ENCODE measurements at places on chromosomes 12 and 14.
A peak's percentile ranks its signal among the peaks of the same experiment; 100 is the strongest.

DNA sequence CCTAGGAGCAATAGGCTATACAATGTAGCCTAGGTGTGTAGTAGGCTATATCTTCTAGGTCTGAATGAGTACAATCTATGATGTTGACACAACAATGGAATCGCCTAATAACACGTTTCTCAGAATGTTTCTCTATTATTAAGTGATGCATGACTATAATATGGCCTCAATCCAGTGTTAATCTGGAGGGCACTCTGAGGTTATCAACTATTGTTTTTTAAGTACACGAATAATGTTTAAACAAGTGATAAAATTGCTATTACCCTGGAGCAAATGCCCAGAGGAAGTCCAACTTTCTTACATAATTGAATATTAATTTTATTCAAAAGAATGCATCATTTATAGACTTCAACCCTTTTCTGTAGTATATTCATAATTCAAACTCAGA is 16.4 kb upstream of the CNIH1 start:
- no peak for DNase-seq

DNA sequence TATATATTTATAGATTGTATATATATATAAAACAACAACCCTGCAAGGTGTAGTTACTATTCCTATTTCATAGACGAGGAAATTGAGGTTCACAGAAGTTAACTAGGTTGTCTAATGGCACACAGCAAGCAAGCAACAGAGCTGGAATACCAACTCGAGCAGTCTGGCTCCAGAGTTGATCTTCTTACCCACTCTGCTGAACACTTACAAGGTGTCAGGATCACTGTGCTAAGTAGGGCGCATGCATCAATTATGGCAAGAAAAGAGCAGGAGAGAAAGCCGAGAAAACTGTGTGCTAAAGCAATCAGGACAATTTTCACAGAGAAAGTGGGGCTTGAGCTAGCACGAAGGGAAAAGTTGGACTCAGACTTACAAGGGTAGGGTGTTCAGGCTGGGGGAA is 15.9 kb upstream of the ARMH4 start:
- no peak for DNase-seq

GRCh38 chr12:99985631-99986030 is 895 bp upstream of the ANKS1B start:
- no peak for DNase-seq

GRCh38 chr14:94036313-94037167 is 10.4 kb downstream of the OTUB2 start:
- no peak for DNase-seq

DNA sequence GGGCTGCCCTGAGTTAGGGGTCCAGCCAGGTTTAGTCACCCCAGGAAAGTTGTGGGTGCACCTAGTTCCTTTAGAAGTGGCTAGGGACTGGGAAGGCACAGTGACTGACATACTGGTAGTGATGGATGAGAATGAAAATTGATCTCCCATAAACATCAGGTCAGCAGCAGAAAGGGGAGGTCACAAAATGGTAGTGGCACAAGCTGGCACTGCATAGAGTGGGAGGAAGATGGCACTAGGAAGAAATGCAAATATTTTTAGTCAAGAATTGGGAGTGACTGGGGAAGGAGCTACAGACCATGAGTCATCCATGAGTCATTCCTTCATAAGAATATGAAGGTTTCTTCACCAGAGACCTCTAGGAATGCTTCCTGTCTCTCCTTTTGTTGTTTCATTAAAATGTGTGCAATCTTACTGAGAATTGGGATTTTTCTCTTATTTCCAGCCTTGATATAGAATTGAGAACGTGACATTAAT is 198.3 kb upstream of the AMIGO2 start:
- DNase-seq = no peak

DNA sequence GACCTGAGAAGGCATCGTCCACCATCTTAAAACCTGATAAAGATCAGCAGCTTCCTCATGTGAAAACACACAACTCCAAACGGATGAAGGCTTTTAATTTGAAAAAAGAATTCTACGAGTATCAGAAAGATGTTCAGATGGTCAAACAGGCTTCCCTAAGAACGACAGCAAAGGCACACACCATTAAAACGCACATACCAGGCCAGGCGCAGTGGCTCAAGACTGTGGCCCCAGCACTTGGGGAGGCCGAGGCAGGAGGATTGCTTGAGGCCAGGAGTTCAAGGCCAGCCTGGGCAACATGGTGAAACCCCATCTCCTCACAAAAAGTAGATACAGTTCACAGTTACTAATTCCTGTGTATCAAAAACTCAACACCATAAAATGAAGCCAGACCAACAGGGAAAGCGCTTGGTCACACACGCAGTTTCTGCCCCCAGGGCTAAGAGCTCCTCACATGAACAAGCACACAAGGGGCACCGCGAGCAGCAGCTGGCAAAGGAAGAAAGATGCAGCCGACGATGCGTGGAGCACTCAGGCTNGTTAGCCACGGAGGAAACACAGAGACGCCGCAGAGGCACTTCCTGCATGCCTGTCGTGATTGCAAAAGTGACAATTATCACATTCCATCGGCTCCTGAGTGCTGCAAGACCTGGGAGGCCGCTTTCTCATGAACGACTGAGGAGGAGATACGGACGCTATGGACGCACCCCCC is 78.0 kb downstream of the NOC4L start:
- DNase-seq = no peak

DNA sequence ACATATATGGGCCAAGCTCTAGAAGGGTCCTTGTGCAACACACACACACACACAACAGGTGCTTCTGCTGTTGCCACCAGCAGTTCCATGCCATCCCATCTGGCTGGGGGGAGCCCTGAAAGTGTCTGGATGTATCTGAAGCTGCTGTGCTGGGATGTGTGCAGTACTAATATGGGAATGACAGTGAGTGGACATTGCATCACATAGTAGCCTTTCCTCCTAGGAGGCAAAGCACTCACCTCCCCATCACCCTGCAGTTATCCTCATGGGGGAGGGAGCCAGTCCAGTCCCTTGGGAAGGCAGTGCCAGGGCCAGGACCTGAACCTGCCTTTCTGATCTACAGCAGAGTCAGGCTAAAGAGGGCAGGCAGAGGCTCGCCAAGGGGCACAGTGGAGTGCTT is 208.9 kb downstream of the CACNA1C start:
- no peak for DNase-seq

DNA sequence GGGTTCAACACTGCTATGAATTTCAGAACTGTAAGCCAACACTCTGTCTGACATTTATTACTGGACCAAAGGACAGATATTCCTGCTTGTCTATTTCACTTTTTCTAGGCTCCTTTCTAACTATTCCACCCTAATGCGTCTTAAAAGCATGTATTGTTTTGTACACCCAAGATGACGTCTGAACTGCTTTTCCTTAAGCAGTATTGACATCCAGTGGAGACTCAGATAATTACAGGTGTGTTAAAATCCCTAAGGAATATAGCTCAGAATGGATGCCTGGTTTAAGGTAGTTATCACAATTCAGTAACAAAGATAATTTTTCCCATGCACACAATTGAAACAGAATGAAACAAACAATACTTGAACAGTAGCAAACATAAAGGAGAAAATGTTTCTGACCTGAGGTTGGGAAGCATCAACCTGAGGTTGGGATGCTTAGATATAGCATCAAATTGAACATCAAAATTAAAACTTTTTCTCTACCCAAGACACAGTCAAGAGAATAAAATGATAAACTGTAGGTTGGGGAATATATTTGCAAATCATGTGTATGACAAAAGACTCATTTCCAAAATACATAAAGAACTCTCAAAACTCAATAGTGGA is 93.7 kb upstream of the PTPRR start:
- DNase-seq = no peak

- no peak for DNase-seq
Measured at GRCh38 chr12:131251336-131252101, 297.8 kb downstream of the ADGRD1 start.

DNA sequence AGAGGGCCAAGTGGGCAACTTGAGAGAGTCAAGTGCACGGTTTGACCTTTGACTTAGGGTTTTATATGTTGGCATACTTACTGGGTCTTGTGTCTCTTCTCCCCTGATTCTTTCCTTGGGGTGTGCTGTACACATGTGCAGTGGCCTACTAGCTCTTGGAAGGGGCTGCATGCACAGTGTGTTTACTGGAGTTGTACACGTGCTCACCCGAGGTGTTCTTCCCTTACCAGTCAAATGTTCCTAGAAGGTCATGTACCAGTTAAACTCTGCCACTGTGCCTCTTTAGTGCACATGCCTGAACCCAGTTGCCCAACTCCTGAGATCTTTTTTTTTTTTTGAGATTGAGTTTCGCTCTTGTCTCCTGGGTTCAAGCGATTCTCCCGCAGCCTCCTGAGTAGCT is 9.2 kb upstream of the DTD2 start:
- DNase-seq = no peak

DNA sequence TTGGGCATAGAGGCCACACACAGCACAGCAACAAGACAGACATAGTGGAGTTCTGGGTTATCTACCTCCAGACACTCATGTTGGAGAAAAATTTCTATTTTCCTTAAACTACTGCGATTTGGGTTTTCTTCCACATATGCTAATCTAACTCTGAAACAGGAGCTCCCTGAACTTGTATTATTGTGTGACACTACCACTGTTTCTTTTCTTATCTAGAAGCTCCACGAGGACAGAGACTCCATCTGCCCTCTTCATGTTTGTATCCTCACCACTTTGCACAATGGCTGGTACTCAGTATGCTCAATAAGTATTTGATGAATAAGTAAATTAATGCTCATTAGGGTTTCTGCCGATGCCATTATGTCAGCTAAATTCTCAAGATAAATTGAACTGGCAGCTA is 218.6 kb downstream of the PAX9 start:
- no peak for DNase-seq

DNA sequence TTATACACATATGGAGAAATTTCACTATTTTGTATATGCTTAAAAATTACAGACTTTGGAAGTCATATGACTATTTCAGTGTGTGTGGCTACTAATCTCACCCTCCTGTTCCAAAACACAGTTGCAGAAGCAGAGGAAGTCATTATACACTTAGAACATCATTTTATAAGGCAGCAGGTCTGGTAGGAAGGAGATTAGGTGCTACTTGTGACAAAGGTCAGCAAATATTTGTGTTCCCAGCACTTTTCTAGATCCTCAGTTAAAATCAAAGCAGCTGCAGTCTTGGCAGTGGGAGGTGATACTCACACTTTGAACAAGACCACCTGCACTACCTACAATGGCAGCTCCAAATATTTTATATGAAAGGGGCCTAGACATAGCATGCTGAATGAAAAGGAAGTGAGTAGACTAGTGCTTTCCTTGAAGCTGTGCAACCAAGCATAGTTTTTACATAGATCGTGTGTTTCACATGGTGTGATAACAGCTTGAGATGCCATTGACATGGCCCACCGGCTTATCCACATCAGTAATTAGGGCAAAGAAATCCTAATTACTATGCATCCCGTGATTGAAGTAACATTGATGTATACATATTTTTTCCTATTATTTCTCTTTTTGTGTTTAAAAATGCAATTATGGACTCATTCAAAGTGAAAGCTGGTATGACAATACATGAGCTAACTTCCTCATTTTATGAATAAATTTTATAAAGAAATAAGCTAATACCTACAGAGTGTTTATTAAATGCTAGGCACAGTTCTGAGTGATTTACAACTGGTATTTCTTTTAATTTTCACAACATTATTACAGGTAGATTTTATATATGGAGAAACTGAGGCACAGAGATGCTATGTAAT is 5.3 kb downstream of the GYS2 start:
- no peak for DNase-seq

DNA sequence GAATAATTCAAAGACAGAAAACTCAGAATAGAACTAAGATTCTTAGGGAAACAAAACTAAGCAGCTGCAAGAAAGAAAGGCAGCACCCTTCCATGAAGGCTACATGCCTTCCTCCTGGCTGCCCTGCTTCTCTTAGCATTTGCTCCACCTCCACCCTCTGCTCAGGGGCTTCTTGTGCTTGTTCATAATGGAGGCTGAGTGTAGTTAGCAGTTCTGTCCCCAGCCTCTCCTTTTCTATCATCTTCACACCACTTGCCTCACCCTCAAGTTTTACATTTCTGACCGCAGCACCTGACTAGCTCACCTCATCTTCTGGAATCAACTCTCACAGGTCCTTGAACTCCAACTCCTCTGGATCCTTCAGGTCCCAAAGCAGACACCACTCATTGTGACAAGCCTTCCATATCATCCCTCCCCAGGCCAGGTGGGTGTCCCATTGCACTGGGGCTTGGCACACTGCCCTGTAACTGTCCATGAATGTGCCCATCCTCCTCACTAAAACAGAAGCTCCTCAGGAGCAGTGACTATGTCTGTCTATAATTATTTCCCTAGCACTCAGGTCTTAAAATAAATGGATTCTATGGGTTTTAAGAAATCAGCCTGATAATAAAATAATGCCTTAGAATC is 139.1 kb downstream of the TMTC1 start:
- no peak for DNase-seq

- no peak for DNase-seq
Measured at GRCh38 chr14:39740454-39740853, 308.2 kb upstream of the FBXO33 start.

DNA sequence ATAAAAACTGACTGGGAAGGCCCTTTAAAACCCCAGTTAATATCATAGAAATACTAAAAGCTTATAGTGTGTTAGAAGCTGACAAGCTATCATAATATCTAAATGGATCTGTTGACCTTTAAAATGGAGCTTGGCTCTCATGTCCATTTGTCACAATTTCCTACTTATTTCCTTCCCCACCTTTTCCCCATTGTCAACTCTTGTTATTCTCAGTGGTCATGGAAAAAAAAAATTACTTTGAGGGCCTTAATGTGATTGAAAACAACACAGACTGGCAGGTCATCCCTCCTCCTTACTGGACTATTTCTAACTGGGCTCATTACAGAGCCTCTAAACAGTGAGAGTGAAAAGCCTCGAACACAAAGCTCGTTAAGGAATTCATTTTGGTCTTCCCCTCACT is 13.7 kb upstream of the WNK1 start:
- no peak for DNase-seq

DNA sequence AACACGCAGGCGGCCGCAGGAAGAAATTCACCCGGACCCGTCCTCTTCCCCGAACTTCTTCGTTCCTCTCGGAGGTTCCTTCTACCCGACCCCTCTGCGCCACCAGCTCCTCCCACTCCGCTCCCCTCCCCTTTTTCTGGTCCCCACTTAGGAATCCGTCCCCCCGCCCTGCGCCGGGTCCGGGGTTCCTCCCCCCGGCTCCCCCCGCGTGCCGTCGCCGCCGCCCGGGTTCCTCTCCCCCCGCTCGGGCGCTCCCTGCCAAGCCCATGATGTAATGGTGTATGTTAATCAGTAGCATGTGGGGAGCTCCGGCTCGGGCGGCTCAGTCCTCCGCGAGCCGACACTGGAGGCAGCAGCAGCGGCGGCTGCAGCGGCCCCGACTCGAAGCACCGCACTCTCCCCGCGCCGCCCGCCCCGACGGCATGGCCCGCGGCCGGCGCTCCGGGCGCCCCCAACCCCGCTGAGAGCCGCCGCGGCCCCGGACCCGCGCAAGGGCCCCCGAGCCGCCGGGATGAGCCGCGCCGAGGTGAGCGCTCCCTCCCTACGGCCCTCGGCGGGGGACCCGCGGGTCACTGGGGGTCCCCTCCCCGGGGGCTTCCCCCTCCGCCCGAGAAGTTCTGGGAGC is 1.0 kb upstream of the SAMD4A start:
- peak; percentile 12 for DNase-seq
